Upper lobe of left lung (tissue), 6 donors: ENCODE measurements at places on chromosomes 2 and 18.

DNA sequence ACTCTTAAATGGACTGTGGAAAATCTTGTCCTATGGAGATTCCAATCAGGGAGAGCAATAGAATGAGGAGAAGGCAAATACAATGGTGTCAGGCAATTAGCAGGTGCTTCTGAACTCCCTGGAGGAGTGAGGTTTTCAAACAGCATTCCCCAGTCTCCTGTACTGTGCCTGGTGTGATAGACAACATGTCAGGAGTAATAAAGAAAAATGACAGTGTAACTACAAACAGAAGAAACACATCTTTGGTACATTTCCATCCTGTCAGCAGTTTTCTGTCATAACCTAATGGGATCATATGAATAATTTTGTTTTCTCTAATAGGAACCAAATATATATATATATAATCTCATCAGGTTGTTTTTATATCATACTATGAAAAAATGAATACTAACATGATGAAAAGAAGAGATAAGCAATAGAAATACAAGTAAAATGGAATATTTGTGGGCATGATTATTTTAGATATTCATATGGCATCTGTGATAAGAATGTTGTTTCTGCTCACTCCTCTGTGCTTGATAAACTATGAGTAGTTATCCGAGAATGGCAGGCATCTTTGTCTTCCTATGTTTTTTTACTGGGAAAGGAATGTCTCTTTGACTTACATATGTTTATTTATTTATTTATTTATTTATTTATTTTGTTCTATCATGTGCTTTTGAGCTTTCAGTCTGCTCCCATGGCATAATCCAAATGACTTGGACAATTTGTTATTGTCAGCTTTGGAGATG, 441.7 kb downstream of the TXNL1 start:
- no peaks in the 10 kb centered on the region for H3K27me3 ChIP-seq
- H3K4me1 ChIP-seq, result no peaks in the 10 kb centered on the region

- H3K27ac ChIP-seq, result peak within 1 kb of the TSS; percentile 97
- H3K4me3 ChIP-seq, result peak within 1 kb of the TSS; percentile 71
- peaks cover 18% of the 10 kb centered on the region for H3K4me1 ChIP-seq
- DNase-seq, result peak; percentile 24
- no peaks in the 10 kb centered on the region for H3K36me3 ChIP-seq
These were observed at the start of gene SETBP1 for GRCh38 chr18:44680273-44681075. Gene SETBP1, plus strand, starts transcription at chr18:44680888. Its CDS starts 20,459 bp downstream, at chr18:44701347.

DNA sequence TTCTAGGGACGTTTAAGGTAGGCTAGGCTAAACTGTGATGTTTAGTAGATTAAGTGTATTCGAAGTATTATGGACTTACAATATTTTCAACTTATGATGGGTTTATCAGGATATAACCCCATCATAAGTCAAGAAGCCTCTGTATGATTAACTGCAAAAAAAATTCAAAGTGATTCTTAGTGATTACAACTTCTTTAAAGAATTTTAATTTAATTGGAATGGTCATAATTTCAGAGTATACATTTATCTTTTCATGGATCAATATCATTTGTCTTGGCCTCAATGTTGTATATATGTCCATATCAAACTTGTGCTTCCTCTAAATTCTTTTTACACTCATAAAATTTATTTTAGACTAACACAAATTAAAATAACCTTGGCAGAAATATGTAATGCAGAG, 183.3 kb upstream of the LRP1B start:
- H3K27me3 ChIP-seq, result no peaks in the 10 kb centered on the region
- no peaks in the 10 kb centered on the region for H3K36me3 ChIP-seq
- no peak overlapping the region for H3K4me3 ChIP-seq
- no peak overlapping the region for H3K27ac ChIP-seq

GRCh38 chr2:140586379-140586778, 1544.4 kb downstream of the LRP1B start:
- no peaks in the 10 kb centered on the region for H3K4me1 ChIP-seq
- no peaks in the 10 kb centered on the region for H3K27me3 ChIP-seq
- no peak overlapping the region for H3K27ac ChIP-seq
- no peak for DNase-seq
- no peak overlapping the region for H3K4me3 ChIP-seq

DNA sequence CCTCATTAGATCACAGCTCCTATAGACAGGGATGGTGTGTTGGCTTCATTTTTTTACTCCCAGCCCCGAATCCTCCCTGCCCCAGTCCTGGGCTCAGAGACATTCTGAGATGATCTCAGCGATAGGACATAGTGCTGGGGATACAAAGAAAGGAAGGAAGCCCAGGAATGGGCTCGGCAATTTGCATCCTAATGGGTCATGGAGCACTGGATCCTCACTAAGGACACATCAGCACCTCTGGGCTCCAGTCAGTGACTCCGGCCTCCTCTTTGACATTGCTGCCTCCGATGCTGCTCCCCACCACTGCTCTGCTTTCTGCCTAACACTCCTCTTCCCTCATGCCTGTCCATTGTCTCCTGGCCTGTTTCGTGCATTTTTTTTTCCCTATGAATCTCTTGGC, 489.1 kb downstream of the STK39 start:
- no peaks in the 10 kb centered on the region for H3K4me1 ChIP-seq
- H3K27ac ChIP-seq, result no peak overlapping the region
- no peak for DNase-seq
- no peaks in the 10 kb centered on the region for H3K36me3 ChIP-seq
- H3K27me3 ChIP-seq, result no peaks in the 10 kb centered on the region

DNA sequence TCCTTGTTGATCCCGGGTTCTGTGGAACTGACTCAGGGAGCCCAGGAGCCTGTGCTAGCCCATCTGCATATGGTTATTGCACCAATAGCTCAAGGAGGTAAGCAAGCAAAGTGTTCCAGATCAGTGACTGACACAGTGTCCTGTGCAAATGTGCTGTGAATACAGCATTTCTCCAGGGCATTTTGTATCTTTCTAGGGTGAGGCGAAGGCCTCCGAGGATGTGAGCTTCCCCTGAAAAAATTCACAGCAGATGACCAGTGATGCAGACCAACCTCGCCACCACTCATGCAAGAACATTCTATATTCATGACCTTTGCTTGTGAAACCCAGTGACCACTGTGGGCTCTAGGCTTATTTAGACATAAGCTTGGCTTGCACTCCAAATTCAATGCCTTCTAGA, 15.2 kb upstream of the NT5DC4 start:
- no peak overlapping the region for H3K27ac ChIP-seq
- H3K4me1 ChIP-seq, result no peaks in the 10 kb centered on the region
- no peaks in the 10 kb centered on the region for H3K27me3 ChIP-seq
- H3K36me3 ChIP-seq, result no peaks in the 10 kb centered on the region
- H3K4me3 ChIP-seq, result no peak overlapping the region
- no peak for DNase-seq

DNA sequence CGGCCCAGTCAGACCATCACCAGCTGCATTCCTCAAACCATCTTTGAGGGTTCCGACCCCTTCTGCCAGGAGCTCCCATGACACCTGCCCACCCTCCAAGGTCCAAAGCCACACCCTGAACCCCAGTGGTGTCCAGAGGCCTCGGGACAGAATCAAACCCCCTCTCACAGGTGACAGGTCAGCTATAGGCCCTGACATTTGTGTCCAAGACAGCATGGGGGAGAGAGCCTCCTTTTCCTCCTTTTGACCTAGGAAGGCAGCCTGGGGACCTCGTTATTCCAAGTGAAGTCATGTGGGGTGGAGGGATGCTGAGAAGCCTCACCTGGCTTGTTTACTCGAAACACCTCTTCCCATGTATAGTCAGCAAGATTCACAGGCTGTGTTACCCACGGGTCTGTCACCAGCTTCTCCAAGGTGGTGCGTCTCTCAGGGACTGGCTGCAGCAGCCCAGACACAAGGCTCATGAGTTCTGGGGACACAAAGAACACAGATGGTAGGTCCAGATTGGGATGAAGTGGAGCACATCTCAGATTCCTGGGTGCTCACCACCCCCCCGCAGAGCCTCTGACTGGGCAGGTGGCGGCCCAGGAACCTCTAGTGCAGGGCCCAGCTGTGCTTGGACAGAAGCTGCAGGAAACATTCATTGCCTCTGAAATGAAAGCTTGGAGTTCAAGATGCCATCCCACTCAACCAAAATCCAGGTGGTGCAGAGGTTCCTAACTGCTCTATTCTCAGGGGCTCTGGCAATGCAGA, 5.1 kb upstream of the MTERF4 start:
- DNase-seq, result no peak
- no peaks in the 10 kb centered on the region for H3K27me3 ChIP-seq
- peak overlapping the region; percentile 57 for H3K27ac ChIP-seq
- H3K36me3 ChIP-seq, result no peaks in the 10 kb centered on the region
- no peaks in the 10 kb centered on the region for H3K4me1 ChIP-seq

GRCh38 chr2:236570081-236570868, 650 bp downstream of the ACKR3 start:
- H3K4me3 ChIP-seq, result no peak overlapping the region
- no peak overlapping the region for H3K27ac ChIP-seq
- peaks cover 32% of the 10 kb centered on the region for H3K4me1 ChIP-seq
- DNase-seq, result no peak
- no peaks in the 10 kb centered on the region for H3K27me3 ChIP-seq

DNA sequence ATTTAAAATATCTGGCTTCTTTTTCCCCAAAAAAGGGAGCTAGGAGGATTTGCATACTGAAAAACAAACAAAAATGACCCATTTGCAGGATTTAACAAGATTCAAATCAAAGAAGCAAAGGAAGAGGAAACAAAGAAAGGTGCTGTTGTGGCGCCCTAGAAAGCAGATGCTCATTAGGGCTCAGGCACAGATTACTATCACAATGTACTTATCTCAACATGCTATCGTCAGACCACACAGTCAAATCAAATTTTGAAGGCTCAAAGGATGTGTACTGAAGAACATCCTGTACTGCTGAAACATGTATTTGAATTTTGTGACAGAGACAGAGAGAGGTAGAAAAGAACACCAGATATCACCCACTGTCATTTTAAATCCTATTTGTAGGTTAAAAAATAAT, 10.9 kb downstream of the RBMS1 start:
- no peaks in the 10 kb centered on the region for H3K36me3 ChIP-seq
- no peak for DNase-seq
- H3K27ac ChIP-seq, result no peak overlapping the region

DNA sequence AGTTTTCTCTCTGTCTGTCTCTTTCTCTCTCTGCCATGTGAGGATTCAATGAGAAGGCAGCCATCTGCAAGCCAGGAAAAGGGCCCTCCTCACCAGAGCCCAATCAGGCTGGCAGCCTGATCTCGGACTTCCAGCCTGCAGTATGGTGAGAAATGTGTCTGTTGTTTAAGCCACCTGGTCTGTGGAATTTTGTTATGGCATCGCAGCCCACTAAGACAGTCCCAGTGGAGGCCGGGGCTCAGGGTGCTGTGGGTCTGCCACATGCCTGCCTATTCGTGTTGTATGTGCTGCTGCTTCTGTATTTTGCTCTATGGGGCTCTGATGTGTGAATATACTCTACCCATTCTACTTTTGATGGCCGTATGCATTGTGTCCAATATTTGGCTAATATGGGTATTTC, 139.0 kb upstream of the HS6ST1 start:
- no peaks in the 10 kb centered on the region for H3K36me3 ChIP-seq
- no peak overlapping the region for H3K27ac ChIP-seq
- H3K27me3 ChIP-seq, result no peaks in the 10 kb centered on the region
- no peaks in the 10 kb centered on the region for H3K4me1 ChIP-seq
